ENCODE measurements at places on chromosomes 3 and 15.

DNA sequence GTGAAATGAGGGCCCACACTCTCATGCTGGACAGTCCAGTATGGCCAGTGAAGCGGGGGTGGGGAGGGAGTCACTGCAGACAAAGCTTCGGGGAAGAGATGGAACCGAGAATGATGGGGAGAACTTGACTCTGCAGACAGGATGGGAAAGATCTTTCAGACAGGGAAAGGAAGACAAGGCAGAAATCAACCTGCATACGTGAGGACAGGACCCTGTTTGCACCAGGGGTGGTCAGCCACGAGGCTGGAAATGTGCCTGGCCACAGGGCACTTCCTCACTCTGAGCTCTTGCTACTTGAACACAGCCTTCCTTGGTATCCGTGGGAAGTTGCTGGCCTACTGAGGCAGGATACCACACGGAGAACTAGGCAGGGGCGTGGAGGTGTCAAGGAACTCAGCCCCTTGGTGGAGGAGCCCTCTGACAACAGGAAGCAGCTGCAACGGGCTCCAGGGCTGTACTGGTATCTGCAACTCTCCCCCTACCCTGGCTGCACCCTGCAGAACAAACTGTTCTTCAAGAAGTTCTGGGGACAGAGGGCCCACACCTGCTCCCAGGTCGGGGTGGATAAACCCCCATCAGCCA is 9.3 kb upstream of the SRP14 start:
- no peak for DNase-seq

DNA sequence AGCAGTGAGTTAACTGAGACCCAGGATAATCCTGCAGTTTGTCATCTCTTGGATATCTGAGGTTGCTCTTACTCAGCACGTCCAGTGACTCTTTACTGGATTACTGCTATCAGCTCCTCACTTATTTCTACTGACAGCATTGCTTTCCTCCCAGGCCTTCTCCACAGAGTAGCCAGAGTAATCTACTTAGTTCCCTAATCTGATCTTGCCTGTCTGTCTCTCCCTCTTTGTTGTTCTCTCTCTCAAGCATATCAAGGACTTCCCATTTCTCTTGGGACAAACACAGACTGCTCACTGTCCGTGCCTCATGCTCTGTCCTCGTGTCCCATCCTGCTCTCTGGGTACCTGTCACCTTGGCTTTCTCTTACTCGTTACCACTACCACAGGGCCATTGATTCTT is 376.2 kb downstream of the FEZF2 start:
- no peak for DNase-seq

GRCh38 chr15:75597667-75598341 is 18.7 kb upstream of the PTPN9 start:
- no peak for DNase-seq

- DNase-seq = no peak
These were observed 19.9 kb downstream of the WNT7A start for GRCh38 chr3:13860001-13860400.

- DNase-seq = no peak
These were observed 1028.7 kb downstream of the NTRK3 start for GRCh38 chr15:87227846-87228245.

DNA sequence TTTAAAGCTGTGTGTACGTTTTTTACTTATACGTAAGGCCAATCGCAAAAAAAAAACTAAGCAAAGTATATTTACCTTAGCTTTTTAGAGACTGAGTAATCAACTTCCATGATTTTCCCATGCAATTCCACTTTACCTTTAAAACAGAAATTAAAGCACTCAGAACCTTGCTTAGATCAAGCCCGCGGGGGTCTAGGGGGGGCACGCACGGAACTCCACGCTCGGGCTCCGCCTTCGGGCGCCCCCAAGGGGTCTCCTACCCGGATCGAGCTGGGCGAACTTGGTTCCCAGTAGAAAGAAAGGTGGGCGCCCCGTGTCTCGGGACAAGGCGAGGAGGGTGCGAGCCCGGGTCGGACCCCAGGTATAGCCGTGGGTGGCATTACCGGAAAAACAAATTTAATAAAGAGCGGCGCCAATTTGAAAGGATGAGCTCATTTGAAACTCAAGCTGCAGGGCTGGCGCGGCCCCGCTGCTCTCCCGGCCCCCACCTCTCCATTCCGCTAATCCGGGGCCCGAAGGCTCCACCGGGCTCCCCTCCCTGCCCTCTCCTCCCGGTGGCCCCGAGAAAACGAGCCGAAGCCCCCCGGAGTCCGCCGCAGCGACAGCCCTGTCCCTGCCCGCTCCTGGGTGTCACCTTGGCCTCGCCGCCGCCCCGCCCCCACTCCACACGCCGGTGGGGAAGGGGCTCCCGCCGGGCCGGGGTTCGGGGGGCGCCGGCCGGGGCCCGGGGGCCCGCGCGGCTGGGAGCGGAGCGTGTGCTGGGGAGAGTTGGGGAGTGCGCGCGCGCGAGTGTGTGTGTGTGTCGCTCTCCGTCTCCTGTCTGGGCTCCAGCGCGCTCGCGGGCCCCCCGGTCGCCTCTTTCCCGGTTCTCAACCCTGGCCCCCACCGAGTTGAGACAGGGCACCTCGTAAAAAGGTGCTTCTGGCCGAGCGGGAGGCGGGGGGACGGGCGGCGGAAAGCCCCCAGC is 1.5 kb downstream of the IGF2BP2 start:
- DNase-seq = peak; percentile 45

GRCh38 chr3:25292036-25292435 is 136.0 kb upstream of the RARB start:
- no peak for DNase-seq

DNA sequence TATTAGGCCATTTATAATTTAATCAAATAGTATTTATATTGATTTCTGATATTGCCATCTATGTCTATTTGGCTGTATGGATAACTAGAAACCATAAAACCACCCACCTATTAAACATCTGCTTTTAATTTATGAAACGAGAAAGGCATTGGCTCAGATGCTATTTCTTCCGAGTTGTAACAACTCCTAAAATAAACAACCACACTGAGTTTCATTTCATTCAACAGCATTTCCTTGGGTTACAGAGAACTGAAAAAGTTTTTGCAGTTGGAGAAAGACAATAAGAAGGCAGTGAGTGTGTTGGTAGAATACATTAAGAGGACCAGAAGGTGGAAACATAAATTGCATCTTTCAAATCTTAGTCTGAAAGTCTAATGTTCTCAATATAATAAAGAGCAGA is 79.1 kb downstream of the AQR start:
- no peak for DNase-seq

GRCh38 chr15:44971036-44971435 is 14.5 kb downstream of the TERB2 start:
- DNase-seq = no peak

- DNase-seq = no peak
These were observed 14.9 kb downstream of the ATP13A3 start for GRCh38 chr3:194471863-194472262.

GRCh38 chr3:100865442-100865841 is 127.8 kb downstream of the ABI3BP start:
- no peak for DNase-seq

GRCh38 chr15:93973287-93973686 is 258.1 kb upstream of the MCTP2 start:
- no peak for DNase-seq

GRCh38 chr3:73319179-73319769 is 257.8 kb downstream of the EBLN2 start:
- DNase-seq = no peak

DNA sequence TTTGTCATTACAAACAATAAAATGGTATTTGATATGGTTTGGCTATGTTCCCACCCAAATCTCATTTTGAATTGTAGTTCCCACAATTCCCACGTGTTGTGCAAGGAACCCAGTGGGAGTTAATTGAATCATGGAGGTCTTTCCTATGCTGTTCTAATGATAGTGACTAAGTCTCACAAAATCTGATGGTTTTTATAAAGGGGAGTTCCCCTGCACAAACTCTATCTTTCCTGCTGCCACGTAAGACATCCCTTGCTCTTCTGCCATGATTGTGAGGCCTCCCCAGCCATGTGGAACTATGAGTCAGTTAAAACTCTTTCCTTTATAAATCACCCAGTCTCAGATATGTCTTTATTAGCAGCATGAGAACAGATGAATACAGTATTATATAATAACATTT is 15.4 kb upstream of the AADAC start:
- no peak for DNase-seq

DNA sequence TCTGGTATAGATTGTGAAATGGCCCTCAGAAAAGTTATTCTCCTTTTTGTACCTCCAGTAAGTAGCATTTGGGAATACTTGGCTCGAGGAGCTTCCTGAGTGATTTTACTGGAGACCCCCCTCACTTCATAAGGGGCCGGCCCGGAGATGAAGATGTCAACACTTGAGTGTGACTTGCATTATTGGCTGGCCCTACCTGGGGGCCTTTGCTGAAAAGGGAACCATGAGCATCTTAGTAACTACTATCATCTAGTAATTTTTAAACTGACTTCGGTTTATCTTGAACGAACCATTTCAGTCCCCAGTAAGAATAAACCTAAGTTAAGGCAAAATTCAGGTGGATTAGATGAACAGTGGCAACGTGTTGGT is 1.3 kb downstream of the FAIM start:
- DNase-seq = no peak

GRCh38 chr3:184578218-184578617 is 16.6 kb downstream of the EPHB3 start:
- no peak for DNase-seq

DNA sequence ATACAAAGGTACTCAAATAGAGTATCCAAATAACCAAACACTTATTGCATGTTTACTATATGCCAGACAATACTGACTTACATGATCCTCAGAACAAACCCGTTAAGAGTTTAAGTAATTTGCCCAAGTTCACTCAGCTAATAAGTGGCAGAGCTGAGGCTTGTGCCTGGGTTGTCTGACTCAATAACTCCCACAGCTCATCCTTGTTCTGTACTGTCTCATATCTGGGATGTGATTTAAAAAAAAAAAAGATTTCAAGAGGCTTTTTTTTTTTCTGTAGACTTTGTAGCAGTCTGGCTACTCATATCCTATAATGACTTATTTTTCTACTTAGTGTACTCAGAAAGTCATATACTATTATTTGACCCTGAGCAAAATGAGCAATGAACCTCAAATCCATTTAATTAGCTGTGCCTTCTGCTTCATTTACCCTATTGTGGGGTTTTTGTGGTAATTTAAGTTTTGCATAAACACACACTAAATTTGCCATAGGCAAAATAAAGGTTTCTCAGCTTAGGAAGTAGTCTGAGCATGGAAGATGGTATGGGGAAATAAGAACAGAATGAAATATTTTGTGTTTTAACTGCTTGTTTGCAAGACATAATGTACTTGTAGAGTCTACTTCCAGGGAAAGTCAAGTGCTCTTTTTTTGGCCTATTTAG is 3.1 kb downstream of the NSUN3 start:
- no peak for DNase-seq

- DNase-seq = no peak
These were observed 20.3 kb upstream of the PPP4R2 start for GRCh38 chr3:72976281-72976741.

DNA sequence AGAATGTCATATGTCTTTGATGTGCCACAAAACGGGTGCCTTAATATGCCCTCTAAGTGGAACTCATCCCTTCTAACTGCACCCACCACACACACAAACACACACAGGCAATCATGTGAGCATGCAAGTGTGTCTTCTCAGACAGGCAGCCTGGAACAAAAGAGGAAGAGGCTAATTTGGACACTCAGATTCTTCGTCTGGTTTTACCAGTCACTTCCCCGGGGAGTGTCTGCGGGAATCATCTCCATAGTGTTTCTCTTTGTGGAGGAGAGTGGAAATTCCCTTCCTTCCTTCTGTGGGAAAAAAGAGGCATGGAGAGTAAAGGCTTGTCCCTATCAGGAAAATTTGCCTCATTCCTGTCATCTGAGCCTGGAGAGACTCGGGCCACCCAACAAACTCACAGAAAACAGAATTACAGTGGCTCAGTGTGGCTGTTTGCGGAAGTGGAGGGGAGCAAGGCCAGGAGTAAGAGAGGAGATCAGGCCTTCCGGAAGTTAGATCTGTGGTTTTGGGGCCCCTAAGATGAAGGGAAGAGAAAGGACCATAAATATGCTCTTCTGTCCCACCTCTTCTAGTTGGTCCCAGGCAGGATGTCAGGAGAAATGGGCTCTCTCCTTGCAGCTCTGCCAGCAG is 212.6 kb upstream of the SEMA6D start:
- no peak for DNase-seq

DNA sequence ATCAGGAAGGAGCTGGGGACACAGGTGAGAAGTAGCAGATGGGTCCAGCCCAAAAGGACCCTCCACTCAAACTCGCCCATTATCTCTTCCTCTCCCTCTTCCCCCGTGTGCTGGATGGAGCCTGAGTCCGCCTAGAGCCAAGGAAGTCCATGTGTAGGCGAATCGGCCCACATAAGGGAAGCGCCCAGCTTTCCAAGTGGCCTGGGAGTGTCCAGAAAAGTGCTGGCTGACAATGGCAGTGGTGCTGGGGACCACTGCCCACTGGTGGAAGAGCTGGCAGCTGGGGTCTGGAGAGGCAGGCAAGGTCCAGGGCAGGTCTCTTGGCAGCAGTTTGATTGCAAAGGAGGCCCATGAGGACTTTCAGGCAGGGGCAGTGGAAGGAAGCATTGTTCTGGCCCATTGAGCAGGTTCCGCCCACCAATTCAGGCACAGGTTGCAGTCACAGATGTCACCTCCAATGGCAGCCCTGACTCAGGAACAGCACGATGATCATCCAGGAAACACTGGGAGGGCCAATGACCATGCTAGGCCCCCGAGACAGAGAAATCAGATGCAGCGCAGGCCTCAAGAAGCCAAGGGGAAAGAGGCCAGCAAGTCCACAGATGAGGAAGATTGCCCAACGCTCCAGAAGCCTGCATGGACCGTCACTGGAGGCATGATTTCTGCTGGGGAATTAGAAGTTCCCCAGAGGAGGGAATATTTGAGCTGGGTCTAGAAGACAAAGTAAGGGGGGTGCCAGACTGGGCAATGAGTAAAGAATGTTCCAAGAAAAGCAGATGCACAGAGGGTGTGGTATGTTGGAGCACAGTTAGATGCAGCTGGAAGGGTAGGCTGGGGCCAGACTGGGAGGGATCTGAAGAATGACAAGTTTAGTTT is 3.0 kb downstream of the MFGE8 start:
- DNase-seq = no peak

GRCh38 chr3:39327746-39328349 is 1.7 kb upstream of the CCR8 start:
- no peak for DNase-seq

DNA sequence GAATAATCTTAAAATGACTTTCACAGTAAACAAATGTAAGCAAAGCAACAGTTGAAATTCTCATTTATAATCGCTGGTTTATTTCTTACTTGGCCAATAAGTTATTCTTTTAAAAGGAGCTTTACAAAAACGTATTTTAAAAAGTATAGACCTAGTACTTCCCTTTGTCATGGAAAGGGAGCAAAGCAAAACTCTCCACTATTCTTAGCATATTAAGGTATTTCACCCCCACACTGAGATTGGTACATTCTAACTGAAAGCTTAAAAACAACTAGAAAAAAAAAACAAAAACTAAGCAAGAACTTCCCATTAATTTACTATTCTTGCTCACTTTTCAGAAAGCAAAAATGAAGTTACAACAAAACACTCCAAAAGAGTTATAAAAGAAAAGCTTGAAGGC is 1.5 kb downstream of the ATG3 start:
- DNase-seq = no peak

GRCh38 chr15:66580643-66581042 is 14.8 kb upstream of the LCTL start:
- DNase-seq = no peak
